ENCODE measurements at places on chromosomes 4 and X. TPM values are rescaled to one million over a fixed set of nuclear protein-coding genes. Genes with fewer than 3 reads are reported as not detected.

DNA sequence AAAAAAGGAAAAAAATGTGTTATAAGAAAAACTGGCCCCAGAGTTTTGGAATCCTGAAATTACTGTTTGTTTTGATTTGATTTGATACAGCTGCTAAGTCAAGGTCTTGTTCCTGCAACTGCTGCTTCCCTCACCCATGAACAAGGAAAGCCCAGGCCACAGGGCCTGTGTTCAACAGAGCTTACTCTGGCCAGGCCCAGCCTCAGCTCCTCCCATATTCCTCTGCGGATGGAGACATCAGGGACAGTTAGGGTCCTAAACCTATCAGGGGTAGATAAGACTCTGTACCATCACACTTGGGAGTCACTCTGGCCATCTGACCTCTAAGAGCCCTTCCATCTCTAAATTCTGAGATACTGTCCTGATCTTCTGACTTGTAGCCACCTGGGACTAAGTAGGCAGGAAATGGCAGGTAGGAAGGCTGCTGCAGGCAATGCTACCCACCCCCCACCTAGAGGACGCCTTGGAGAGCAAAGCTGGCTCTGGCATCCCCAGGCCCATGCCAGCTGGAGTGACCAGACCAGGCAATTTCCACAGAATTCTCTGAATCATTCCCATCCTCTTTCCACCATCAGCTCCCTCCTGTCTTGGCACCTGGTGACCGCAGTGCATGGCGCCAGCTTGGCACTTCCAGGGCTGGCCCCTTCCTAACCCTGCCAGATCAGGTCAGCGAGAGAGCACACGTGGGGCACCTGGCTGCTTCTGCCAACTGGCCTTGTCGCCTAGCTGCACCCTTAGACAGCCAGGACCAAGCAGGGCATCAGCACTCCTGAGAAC, 58.0 kb upstream of the TMEM33 start:
- no peaks in the 10 kb centered on the region for H3K36me3 ChIP-seq
- no peak overlapping the region for H3K4me3 ChIP-seq
- no peak for DNase-seq
- peaks cover 28% of the 10 kb centered on the region for H3K27me3 ChIP-seq

DNA sequence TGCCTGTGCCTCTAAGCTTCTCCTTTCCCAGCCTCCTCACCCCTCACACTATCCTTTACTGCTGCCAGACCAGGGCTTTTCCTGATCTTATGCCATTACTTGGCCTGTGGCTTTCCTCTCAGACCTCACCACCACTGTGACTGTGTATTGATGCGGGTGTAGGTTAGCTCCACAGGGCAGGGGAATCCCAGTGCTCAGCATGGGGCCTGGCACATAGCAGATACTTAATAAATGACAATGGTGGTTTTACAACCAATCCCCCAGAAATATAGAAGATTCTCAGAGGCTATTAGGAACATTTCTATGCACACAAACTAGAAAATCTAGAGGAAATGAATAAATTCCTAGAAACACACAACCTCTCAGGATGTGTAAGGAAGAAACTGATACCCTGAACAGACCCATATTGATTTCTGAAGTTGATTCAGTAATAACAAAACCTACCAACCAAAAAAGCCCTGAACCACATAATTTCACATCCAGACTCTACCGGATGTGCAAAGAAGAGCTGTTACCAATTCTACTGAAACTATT, 129.6 kb upstream of the QRFPR start:
- no peaks in the 10 kb centered on the region for H3K36me3 ChIP-seq
- H3K27me3 ChIP-seq = no peaks in the 10 kb centered on the region
- no peak overlapping the region for H3K27ac ChIP-seq
- DNase-seq = no peak
- H3K4me3 ChIP-seq = no peak overlapping the region

TLR2 gene
- total RNA-seq = 8.7 TPM

DNA sequence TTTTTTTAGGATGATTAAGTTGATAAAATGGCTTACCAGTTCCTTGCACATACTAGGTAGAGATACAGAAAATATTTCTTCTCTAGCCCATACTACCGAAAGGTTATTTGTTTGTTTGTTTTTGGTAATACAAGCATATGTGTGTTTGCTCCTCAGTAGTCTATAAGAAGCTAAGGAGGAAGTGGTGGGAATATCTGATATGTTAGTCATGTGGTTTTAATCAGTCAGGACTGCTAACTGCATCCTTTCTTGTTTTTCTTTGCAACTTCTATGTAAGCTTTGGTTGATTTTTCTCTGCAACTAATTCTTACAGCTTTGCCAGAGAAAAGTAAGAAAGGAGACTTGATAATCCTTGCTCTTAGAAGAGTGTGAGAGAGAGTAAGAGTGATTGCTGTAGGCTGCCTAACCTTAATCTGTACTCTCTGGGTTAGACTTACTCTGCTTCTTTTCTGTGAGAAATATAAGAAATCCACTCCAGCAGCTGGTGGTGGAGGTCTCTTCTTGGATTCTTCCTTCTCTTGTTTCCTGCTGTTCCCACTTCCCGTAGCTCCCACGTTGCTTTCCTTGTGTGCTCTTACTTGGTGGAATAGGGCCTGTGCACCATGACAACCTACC, 28.3 kb downstream of the SEPTIN11 start:
- no peaks in the 10 kb centered on the region for H3K27me3 ChIP-seq
- no peak overlapping the region for H3K4me3 ChIP-seq
- no peaks in the 10 kb centered on the region for H3K36me3 ChIP-seq
- peak overlapping the region; percentile 1 for H3K27ac ChIP-seq
- DNase-seq = peak; percentile 70

DNA sequence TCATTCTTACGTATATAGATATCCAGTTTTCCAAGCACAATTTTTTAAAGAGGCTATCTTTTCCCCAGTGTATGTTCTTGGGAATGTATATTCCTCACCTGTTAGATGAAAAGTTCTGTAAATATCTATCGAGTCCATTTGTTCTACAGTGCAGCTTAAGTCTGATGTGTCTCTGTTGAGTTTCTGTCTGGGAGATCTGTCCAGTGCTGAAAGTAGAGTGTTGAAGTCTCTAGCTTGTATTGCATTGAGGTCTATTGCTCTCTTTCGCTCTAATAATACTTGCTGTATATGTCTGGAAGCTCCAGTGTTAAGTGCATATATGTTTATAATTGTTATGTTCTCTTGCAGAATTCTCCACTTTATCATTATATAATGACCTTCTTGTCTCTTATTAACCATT, 373.1 kb downstream of the PPARGC1A start:
- H3K27ac ChIP-seq = no peak overlapping the region
- no peaks in the 10 kb centered on the region for H3K4me1 ChIP-seq
- no peak for DNase-seq
- no peaks in the 10 kb centered on the region for H3K27me3 ChIP-seq
- no peaks in the 10 kb centered on the region for H3K36me3 ChIP-seq

GRCh38 chr4:6250235-6250983, 19.2 kb upstream of the WFS1 start:
- H3K27ac ChIP-seq = no peak overlapping the region
- H3K4me3 ChIP-seq = peak overlapping the region; percentile 16
- no peaks in the 10 kb centered on the region for H3K36me3 ChIP-seq
- no peaks in the 10 kb centered on the region for H3K27me3 ChIP-seq
- peak; percentile 85 for DNase-seq
- no peaks in the 10 kb centered on the region for H3K4me1 ChIP-seq

- peaks cover 42% of the 10 kb centered on the region for H3K27me3 ChIP-seq
- H3K4me3 ChIP-seq = no peak overlapping the region
- no peaks in the 10 kb centered on the region for H3K4me1 ChIP-seq
These were observed 12.6 kb upstream of the CCNQ start for GRCh38 chrX:153611298-153612095.

Data from PC-3 (cell line).